ENCODE measurements at places on chromosomes 4 and X.

DNA sequence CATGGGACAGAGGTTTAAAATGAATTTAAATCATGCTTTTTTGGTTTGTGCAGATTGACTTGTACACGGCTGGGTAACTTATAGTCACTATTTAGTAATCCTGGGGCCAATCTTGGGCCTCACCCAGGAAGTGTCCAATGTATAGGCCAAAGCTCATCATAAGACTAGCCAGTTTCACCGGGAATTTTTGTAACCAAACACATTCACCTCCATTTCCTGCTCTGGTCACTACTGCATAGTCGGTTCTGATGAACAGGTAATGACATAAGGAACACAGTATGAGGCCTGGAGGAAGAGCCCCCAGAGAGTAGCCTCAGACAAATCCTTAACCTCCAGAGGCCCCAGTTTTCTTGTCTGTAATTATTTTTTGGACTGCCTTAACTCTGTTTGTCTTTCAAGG, 81.9 kb downstream of the HPRT1 start:
- DNase-seq, result no peak

DNA sequence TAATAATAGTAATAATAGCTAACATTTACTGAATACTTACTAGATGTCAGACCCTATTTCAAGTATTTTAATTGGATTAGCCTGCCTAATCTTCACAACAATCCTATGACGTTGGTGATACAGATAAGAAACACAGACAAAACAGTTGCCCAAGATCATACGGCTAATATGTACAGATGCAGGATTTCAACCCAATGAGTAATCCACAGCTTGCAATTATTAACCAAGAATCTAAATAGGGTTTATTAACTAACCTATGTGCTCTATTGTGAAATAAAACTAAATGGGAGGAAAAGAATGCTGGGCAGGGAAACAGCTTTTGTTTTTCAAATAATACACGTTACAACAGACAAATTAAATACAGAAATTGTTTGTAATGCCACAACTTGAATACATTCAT, 23.4 kb downstream of the FBXO8 start:
- no peak for DNase-seq

- no peak for DNase-seq
These were observed 3.7 kb downstream of the EREG start for GRCh38 chr4:74368596-74368995.

- no peak for DNase-seq
These were observed 328.7 kb downstream of the PCDH18 start for GRCh38 chr4:137203601-137204000.

DNA sequence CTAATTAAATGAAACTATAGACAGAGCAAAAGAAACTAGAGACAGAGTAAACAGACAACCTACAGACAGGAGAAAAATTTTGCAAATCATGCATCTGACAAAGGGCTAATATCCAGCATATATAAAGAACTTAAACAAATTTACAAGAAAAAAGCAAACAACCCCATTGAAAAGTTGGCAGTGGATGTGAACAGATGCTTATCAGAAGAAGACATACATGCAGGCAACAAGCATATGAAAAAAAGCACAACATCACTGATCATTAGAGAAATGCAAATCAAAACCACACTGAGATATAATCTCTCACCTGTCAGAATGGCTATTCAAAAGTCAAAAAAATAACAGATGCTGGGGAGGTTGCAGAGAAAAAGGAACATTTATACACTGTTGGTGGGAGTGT, 14.8 kb downstream of the ZNF280C start:
- no peak for DNase-seq
